Fibroblast of skin of scalp (primary cell): ENCODE measurements at places on chromosomes 4 and X.
A peak's percentile ranks its signal among the peaks of the same experiment; 100 is the strongest.

DNA sequence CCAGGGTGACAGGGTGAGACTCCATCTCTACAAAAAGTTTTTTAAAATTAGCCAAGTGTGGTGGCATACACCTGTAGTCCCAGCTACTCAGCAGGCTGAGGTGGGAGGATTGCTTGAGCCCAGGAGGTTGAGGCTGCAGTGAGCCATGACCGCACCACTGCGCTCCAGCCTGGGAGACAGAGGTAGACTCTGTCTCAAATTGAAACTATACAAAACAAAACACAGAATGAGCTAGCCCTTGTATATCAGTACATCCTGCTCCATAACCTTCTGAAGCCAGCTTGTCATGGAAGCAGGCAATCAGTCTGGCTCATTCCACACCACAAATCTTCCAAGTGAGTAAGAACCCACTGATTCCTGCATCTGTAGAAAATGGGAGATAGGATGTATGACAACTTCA, 49.0 kb downstream of the CD99L2 start:
- no peak for DNase-seq

GRCh38 chr4:174394915-174395314, 111.2 kb downstream of the CEP44 start:
- DNase-seq: peak; percentile 15

DNA sequence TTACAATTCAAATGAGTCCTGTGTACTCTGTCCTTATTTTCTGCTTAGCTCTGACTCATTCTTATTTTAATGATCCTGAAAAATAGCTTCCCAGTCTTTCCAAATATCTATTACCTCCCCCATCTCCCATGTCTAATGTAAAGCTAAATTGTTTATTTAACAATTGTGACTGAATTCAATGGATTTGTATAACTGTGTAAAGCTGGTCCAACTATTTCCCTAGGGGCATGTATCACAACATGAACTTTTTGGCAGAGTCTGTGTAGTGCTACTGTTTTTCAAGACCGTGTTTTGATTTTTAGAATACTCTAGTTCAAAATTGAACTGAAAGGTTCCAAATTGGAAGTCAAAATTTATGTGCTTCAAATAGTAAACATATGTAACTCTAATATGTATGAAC, 67.8 kb downstream of the SPCS3 start:
- DNase-seq: peak; percentile 81

- DNase-seq: no peak
Measured at GRCh38 chrX:31136144-31136611, 64.3 kb upstream of the FTHL17 start.

- no peak for DNase-seq
Measured at GRCh38 chr4:73080789-73081188, 11.3 kb upstream of the COX18 start.

GRCh38 chrX:11470250-11470974, 177.2 kb downstream of the AMELX start:
- DNase-seq: peak; percentile 88

GRCh38 chr4:7333024-7333780, 101.5 kb downstream of the PSAPL1 start:
- no peak for DNase-seq

GRCh38 chr4:73445383-73446335, 9.6 kb downstream of the AFP start:
- DNase-seq: no peak

DNA sequence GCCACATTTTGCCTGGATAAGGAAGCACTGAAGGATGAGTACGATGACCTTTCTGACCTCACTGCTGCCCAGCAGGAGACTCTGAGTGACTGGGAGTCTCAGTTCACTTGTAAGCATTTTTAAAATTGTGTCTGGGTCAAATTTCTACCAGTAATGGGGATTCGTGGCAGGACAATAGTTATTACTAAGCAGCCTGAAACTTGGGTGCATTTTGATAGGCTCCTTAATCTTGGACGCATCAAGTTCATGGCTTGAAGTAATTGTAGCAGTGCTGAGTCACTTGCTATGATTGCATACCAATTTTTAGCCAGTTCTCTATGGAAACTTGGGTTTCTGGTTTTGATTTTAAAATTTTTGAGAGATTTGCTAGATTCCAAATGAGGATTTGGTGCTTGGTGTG, 4.3 kb downstream of the PGRMC1 start:
- peak; percentile 86 for DNase-seq

GRCh38 chr4:56301181-56301996, 85.9 kb downstream of the AASDH start:
- DNase-seq: peak; percentile 92
